Forelimb muscle (tissue), 1 donor: ENCODE measurements at places on chromosomes 2 and 18. TPM values are rescaled to one million over a fixed set of nuclear protein-coding genes. Genes with fewer than 3 reads are reported as not detected.

D2HGDH gene
- 24.9 TPM for polyA plus RNA-seq

FOXD4L1 gene
- polyA plus RNA-seq = 1.6 TPM

DNA sequence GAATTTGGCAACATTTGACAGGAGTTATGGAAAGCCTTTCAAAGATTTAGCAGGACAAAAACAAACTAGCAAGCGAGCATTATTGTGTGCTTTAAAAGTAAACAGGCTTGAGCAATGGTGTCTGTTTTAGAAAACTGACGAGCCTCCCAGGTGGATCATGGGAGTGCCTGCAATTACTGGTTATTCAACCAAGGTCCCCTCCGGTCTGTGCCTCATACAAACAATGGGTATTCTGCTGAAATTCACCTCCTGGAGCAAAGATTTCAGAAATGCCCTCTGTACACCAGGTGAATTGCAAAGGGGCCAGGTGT is 22.4 kb downstream of the RTP5 start:
- no peak for DNase-seq

- no peak for DNase-seq
Measured at GRCh38 chr2:85605406-85606115, 3.1 kb upstream of the TMEM150A start.

DNA sequence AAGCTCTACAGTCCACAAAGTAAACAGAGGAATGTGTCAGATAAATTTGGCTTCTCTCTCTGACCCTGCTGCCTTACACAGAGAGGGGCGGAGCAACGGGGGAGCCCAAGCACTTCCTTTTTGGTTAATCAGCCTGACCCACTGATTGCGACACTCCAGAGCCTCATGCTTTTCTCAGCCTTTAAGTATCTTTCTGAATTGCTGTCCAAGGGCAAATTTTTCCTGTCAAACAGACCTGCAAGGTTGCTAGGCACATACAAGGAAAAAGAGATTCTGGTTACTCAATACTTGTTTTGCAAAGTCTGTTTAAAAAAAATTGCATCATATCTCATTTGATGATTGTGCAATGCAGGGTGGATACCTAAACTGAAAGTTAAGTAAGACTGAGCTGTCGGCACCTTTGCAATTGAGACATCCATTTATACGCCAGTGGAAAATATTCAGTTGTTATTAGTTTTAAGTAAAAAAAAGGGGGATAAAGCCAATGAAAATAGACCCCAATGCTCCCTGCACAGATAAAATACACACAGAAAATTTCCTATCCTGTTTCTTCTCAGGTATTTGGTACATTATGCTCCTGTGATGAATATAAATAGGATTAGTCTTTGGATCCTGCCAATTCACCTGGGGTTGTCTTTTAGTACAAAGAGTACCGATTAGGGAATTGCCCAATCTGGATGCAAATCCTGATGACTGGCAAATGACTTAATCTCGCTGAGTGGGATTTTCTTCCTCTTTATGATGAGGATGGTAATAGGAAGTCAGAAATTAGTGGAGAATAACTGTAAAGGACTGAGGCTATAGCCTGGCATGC is 260.2 kb upstream of the TRIB2 start:
- peak; percentile 32 for DNase-seq

DNA sequence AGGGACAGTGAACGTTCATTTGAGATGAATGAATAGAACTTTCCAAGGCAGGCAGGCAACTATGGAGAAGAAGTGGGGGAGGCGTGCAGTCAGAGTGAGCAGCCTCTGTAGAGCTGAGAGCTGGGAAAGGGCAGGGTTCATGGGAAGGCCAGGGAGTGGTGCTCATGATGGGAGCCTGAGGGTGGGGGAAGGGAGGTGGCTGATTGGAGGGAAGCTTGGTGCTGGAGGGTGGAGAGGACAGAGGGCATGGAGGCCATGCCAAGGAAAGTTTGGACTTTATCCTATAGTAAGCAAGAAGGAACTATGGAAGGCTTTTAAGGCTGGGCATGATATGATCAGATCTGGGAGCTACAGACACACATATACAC is 47.6 kb upstream of the LGALSL start:
- no peak for DNase-seq

DNA sequence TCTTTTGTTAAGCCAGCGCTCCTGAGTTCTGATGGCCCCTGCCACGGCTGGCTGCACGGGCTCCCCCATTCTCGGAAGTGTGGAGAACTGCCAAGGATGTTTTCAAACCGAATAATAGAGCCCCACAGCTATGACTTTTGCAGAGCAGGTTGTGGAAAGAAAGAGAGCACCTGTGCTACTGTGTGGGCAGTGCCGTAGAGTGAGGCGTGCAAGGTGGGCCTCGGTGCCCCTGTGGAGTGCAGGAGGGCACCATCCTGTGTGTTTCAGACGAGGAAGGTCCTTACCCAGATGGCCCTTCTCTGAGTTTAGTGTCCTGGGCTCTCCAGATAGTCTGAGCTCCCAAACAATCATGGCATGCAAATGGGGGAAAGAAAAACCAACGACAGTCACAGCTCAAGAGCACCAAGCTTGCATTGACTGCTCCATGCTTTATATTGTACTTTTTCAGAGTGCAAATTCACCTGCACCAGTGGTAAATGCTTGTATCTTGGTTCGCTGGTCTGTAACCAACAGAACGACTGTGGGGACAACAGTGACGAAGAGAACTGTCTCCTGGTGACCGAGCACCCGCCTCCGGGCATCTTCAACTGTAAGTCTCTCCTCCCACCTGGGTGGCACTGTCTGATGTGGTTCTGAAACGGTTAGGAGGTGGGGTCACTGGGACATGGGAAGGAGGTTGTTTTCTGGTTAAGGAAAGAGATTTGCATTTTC is 219.4 kb downstream of the LDLRAD4 start:
- DNase-seq = no peak

- no peak for DNase-seq
Measured at GRCh38 chr2:155111070-155111469, 412.6 kb downstream of the KCNJ3 start.

- DNase-seq = no peak
Measured at GRCh38 chr2:122029945-122030344, 274.5 kb downstream of the TSN start.

DNA sequence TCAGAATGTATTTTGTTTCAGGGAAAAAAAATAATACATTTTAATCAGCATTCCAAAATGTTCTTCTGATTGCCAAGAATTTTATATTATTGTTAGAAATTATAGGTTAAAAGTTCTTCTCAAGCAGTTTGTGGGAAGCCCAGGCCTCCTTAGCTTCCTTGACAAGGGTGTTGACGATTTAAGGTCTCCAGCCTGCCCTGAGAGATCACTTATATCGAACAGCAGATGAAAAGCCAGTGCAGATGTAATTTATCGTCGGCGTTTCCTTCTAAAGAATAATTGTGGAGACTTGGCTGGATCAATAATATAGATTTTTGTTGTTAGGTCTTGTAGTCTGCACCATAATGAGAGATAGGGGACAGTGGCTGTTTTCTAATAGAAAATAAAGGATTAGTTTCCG is 280.6 kb downstream of the ZNF407 start:
- no peak for DNase-seq
